LHCN-M2 (cell line): ENCODE measurements at places on chromosomes 4 and X. TPM values are rescaled to one million over a fixed set of nuclear protein-coding genes. Genes with fewer than 3 reads are reported as not detected.

Gene SORBS2
- 1.5 and 4.2 TPM in 2 replicates for total RNA-seq

Gene POU3F4
- not detected in 2 replicates for total RNA-seq

Gene OTC
- total RNA-seq: not detected in 2 replicates

Gene RGN
- total RNA-seq: not detected in 2 replicates

Gene PPP2R2C
- total RNA-seq: 0.98 and 1.3 TPM in 2 replicates

Gene RBM47
- 0.06 and 0.17 TPM in 2 replicates for total RNA-seq

Gene LUZP4
- total RNA-seq: not detected in 2 replicates

Gene INPP4B
- 17.2 and 23.0 TPM in 2 replicates for total RNA-seq

Gene CLGN
- not detected in 2 replicates for total RNA-seq

Gene PSAPL1
- total RNA-seq: not detected in 2 replicates

Gene RPGR
- 16.7 and 19.1 TPM in 2 replicates for total RNA-seq

Gene LANCL3
- 1.5 and 1.7 TPM in 2 replicates for total RNA-seq

Gene AR
- 16.0 and 18.2 TPM in 2 replicates for total RNA-seq

Gene GAGE13
- total RNA-seq: not detected in 2 replicates

Gene DOCK11
- total RNA-seq: 4.2 and 5.5 TPM in 2 replicates

Gene ATP8A1
- total RNA-seq: 0.06 TPM in 2 replicates

Gene SPINK2
- total RNA-seq: not detected in 2 replicates

Gene MUC7
- total RNA-seq: not detected in 2 replicates

Gene ASIC5
- not detected in 2 replicates for total RNA-seq

Gene GNRHR
- total RNA-seq: not detected in 2 replicates

Gene ZNF595
- 4.9 and 6.0 TPM in 2 replicates for total RNA-seq

Gene VCX
- not detected in 2 replicates for total RNA-seq

Gene SHROOM4
- not detected in 2 replicates for total RNA-seq

Gene TMEM154
- 0.52 and 0.90 TPM in 2 replicates for total RNA-seq
